ENCODE measurements at places on chromosomes 2 and 18.

DNA sequence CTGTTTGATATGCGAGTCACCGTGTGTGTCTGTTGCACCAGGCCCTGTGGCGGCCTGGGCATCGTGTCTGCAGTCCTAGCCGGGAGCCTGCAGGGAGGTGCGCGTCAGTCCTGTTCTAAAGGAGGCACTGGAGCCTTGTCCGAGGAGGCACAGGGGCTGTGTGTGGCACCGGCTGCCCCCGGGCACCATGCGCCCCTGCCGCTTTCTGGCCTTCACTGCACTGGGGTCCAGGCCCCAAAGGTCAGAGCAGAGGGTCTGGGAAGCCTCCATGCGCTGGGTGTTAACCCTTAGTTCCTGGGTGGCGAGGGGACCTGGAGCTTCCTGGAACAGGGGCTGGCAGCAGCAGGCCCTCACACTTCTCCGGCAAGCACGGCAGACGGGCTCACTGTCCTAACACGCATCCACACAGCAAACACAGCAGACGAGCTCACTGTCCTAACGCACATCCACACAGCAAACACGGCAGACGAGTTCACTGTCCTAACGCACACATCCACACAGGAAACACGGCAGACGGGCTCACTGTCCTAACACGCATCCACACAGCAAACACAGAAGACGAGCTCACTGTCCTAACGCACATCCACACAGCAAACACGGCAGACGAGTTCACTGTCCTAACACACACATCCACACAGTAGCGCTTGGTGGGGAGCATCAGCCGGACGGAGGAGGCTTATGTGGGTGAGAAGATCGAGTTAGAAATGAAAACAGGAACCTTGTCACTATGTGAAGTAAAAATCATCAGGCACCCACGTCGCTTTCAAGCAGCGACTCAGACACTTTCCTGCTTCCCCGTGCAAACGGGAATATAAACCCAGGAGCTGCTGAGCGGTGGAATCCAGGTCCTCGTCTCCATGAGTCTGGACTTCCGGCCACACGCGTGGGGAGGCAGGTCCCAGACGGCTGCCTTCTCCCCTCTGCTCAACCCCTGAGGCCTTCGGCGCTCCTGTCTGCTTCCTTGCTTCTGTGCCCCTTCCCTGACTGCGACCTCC lies 65.3 kb downstream of the TPO start:
- DNase-seq = no peak

- no peak for DNase-seq
Measured at GRCh38 chr2:226909126-226909525, 73.3 kb downstream of the RHBDD1 start.

GRCh38 chr2:55768991-55769390 lies 75.3 kb upstream of the PNPT1 start:
- DNase-seq = no peak

DNA sequence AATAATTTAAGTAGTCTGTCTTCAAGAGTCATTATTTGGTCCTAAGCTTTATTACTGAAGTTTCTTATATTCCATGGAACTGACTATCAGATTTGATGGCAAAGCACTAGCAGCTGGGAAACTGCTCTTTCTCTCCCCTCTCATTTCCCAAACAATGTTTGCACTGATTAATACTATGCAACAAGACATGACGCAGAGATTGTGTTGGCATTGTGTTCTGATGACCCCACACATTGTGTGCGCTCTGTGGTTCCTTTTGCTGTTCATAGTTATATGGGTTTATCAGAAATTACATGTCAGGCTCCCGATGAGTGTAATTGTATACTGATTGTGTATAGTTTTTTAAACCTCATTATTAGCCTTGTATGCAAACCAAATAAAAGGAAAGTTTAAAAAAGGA lies 331.6 kb upstream of the FANCL start:
- no peak for DNase-seq

DNA sequence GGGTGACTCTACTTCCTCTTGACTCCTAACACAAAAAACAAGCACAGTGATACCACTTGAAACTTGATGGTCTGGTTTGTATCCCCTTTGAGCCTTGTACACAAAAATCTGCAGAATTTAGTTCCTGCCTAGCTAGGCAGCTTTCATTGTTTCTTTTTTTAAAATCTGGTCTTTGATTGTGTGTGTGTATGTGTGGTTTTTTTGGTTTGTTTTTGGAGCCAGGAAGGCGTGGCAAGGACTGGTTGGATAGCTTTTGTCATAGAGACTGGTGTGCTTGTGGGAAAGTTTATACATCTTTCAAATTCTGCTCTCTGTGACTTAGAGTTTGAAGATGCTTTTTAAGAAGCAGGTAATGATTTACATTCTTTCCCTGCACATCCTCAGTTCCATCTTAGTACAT lies 127.4 kb downstream of the TANC1 start:
- no peak for DNase-seq
